ENCODE measurements at places on chromosomes 3 and 15. TPM values are rescaled to one million over a fixed set of nuclear protein-coding genes. Genes with fewer than 3 reads are reported as not detected.

Gene IL5RA
- 0.35 TPM for total RNA-seq

Gene MNS1
- total RNA-seq = 0.19 TPM

Gene FRMD5
- total RNA-seq = 0.13 TPM

Gene MYRIP
- total RNA-seq = not detected

DNA sequence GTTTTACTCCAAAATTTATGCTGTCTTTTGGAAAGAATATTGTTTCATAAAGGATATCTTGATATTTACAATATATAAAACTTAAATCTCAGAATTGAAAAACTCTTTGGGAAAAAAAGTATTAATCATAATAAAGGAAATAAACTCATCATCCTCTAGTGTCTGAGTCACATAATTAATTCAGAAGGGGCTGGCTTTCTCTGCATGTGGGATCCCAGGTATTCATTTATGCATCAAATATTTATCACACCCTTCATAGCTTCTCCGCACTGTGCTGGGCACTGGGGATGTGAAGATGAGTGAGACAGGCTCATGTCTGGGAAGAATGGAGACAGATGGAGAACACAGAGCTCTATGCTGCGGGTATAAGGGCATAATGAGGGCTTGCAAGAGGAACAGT is 65.6 kb downstream of the CCNL1 start:
- no peak for DNase-seq

GRCh38 chr3:187679638-187680396 is 9.6 kb upstream of the SST start:
- peak; percentile 53 for DNase-seq

DNA sequence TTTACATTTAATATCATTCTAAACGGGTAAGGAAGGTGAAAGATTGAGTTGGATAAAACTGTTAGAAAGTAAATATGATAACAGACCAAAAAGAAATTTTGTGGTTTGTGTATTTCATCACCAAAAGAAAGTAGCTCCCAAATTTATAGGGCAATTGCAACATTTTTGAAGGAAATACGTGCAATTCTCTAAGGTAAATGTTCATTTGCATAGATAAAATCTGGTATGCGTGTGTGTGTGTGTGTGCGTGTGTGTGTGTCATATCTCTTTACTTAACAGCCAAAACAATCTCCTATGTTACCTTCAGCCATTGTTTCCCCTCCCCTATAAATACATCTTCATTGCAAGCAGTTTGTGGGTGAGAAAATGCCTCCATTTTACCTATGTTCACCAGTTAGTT is 208.4 kb downstream of the TNIK start:
- DNase-seq = no peak

- DNase-seq = no peak
Measured at GRCh38 chr3:129663045-129663446, 56.6 kb upstream of the PLXND1 start.

DNA sequence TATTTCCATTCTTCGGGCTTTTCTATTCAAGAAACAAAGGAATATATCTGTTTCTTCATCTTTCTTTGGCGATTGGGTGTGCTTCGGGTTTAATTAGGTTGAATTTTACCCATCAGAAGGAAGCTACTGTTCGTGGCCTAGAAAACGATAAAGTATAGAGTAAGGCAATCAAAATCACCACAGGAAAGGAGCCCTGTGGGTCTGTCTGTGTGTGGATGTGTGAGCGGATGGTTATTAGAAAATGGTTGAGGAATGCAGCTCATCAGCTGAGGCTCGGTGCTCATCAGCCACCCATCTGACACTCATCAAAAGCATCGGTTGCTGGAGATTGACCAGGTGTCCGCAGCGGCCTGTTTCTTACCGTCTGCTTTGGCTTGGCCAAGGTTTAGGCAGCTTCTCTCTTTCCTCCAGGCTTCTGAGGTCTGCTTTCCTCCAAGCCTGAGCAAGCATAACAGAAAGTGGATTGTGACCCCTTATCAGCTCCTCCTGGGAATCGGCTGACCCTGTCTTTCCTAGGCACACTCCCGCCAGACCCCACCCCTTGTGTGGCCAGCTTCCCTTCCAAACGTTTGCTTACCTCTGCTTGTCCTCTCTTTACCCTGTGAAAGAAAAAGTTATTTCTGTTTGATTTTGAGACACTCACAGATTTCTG is 17.6 kb upstream of the ISLR start:
- DNase-seq = no peak

DNA sequence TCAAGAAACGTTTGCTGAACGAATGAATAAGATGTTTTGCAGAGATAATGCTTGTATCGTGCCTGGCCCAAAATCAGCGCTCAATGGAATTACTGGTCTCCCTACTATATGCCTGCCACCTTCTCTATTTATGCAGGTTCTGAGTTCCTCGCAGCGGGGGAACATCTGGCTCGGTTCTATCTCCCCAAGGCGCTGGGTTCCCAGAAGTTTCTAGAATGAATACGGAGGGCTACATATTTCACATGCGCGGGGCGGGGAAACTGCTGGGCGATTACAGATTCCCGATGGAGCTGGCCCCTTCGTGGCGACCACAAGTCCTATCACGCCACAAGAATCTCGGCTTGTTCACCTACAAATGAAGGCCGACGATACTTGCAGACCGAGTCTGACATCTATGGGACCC is 411 bp upstream of the EIF2B5 start:
- DNase-seq = no peak

Measured in activated T-cell treated with anti-CD3 and anti-CD28 coated beads, Interleukin-2, amount 50 U/mL, for 4 hours (primary cell).